Activated CD4-positive, alpha-beta memory T cell treated with anti-CD3 and anti-CD28 coated beads for 36 hours (primary cell): ENCODE measurements at places on chromosomes 2 and 18. TPM values are rescaled to one million over a fixed set of nuclear protein-coding genes. Genes with fewer than 3 reads are reported as not detected.

The ATP6V1B1 gene
- not detected for total RNA-seq

The CTDP1 gene
- total RNA-seq = 36.0 TPM

The AGXT gene
- not detected for total RNA-seq

The BMP10 gene
- total RNA-seq = not detected

The SLC9A4 gene
- 0.10 TPM for total RNA-seq

The SERPINB2 gene
- not detected for total RNA-seq

The SP5 gene
- not detected for total RNA-seq

The CKAP2L gene
- total RNA-seq = 46.1 TPM

The COQ10B gene
- total RNA-seq = 21.5 TPM

- H3K4me1 ChIP-seq = no peaks in the 10 kb centered on the region
- no peaks in the 10 kb centered on the region for H3K27me3 ChIP-seq
- DNase-seq = no peak
- no peak overlapping the region for H3K27ac ChIP-seq
Measured at GRCh38 chr2:16396986-16397385, 268.6 kb downstream of the CYRIA start.

DNA sequence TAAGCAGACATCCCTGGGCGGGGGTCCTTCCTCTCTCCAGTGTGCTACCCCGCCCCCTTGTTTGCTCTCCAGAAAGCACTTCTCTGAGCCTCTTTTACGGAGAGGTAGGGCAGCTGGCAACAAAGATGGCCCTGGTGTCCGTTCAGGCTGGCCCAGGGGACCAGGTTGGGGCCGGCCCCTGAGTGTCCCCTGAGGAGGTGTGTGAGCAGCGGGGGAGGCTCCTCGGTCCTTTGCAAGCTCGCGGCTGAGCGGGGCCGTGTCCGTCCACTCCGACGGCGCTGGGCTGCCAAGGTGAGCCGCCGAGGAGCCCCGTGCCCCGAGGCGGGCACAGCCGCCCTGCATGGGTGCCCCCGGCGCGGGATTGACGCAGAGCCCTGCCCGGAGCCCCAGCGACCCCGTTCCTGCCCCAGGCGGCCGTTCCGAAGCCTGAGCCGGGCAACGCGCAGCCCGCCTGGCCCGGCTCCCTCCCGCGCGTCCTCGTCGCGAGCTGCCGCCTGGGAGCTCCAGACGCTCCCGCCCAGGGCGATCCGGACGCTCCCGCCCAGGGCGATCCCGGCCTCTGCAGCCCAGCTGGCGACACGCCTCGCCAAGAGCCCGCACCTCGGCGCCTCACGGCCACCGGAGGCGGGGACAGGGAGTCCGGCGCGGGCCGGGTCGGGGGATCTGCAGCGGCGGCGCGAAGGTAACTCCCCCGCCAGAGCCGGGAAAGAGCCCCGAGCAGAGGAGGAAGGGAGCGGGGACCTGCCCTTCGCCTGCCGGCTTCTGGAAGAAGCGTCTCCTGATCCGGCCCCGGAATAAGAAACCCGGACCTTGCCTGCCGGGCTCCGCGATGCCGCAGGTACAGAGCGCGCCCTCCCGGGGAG lies at the start of gene PROKR1:
TSS of gene PROKR1 (plus strand) at position 569 of the 863 bp plus-strand sequence. CDS start 2,243 bp downstream, outside the sequence.
- no peak within 1 kb of the TSS for H3K27ac ChIP-seq
- no peaks in the 10 kb centered on the region for H3K36me3 ChIP-seq
- peak within 1 kb of the TSS; percentile 16 for H3K4me3 ChIP-seq
- peaks cover 7% of the 10 kb centered on the region for H3K4me1 ChIP-seq
- peak; percentile 26 for DNase-seq

DNA sequence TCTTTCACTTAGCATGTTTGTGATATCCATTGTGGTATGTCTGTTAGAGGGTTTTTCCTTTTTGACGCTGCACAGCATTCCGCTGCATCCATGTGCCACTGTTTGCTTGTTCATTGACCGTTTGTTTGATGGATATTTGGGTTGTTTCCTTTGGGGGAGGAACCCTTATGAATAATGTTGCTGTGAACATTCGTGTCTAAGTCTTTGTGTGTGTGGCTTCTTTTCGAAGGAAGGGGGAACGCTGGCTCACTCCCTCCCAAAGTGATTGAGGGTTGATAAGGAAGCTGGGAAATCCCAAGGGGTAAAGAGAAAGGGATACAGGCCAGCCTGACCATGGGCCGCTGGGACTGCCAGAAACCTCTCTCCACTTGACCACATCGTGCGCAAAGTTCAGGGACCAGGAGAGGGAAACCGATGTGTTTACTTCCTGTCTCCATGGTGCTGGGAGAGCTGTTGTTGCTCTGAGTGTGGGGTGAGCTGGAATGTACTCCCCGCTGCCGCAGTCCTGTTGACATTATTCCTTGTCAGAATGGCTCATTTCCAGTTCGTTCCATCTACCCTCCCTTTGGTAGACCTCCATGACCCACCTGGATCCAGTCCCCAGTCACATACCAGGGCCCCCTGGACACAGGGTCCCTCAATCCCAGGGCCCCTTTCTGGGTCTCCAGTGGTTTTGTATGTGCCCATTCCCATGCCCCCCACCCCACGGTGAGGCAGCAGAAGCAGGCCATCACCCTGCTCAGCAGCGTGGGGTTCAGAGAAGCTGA lies 39.6 kb downstream of the HS1BP3 start:
- DNase-seq = no peak
- H3K27me3 ChIP-seq = no peaks in the 10 kb centered on the region
- no peaks in the 10 kb centered on the region for H3K4me1 ChIP-seq
- H3K36me3 ChIP-seq = peaks cover 9% of the 10 kb centered on the region
- no peak overlapping the region for H3K4me3 ChIP-seq
- H3K27ac ChIP-seq = no peak overlapping the region

DNA sequence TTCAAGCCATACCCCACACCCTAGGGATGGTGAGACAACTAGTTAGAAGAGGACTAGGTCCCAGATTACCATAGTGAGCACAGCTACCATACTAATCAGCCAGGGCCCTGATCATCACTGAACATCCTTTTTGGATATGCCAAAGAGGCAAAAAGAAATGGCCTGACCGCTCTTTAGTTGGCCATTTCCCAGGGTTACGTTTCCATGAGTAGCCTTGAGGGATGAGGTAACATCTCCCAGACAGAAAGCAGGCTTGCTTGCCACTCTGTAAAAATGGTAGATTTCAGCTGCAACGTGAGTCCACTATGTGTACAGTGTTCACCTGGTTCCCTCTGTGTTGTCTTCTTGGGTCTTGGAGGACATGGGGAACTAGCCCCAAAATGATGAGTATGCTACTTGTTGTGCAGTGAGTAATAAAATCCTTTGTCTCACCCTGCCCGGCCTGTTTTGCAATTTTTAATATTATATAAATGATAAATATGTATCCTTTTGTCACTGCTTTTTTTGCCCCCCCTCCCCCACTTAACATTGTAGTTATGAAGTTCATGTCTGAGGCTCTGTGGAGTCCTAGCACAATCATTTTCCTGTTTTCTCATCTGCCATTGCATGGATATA lies 8.9 kb upstream of the GALM start:
- peaks cover 5% of the 10 kb centered on the region for H3K36me3 ChIP-seq
- DNase-seq = no peak
- H3K4me1 ChIP-seq = peaks cover 58% of the 10 kb centered on the region

- H3K27me3 ChIP-seq = no peaks in the 10 kb centered on the region
- no peak overlapping the region for H3K27ac ChIP-seq
- DNase-seq = no peak
- H3K4me1 ChIP-seq = no peaks in the 10 kb centered on the region
- H3K36me3 ChIP-seq = no peaks in the 10 kb centered on the region
Measured at GRCh38 chr2:40658941-40659340, 207.1 kb upstream of the SLC8A1 start.

GRCh38 chr2:43852196-43852730 lies 13.5 kb downstream of the ABCG8 start:
- no peak overlapping the region for H3K27ac ChIP-seq
- H3K4me1 ChIP-seq = no peaks in the 10 kb centered on the region
- H3K36me3 ChIP-seq = no peaks in the 10 kb centered on the region
- H3K27me3 ChIP-seq = peaks cover 17% of the 10 kb centered on the region

GRCh38 chr2:38170733-38171132 lies 94.8 kb upstream of the CYP1B1 start:
- H3K27me3 ChIP-seq = peaks cover 16% of the 10 kb centered on the region
- H3K4me3 ChIP-seq = no peak overlapping the region

- no peak overlapping the region for H3K4me3 ChIP-seq
- H3K4me1 ChIP-seq = no peaks in the 10 kb centered on the region
- peak; percentile 3 for DNase-seq
Measured at GRCh38 chr2:71612581-71613402, 159.4 kb downstream of the DYSF start.

- H3K27ac ChIP-seq = no peak overlapping the region
- H3K4me3 ChIP-seq = no peak overlapping the region
- H3K4me1 ChIP-seq = peaks cover 3% of the 10 kb centered on the region
- no peaks in the 10 kb centered on the region for H3K27me3 ChIP-seq
Measured at GRCh38 chr2:43453179-43454170, 142.4 kb downstream of the THADA start.

- H3K36me3 ChIP-seq = no peaks in the 10 kb centered on the region
- no peak overlapping the region for H3K4me3 ChIP-seq
- no peak overlapping the region for H3K27ac ChIP-seq
- DNase-seq = no peak
Measured at GRCh38 chr2:31810200-31810917, 200.4 kb downstream of the MEMO1 start.

GRCh38 chr2:25545899-25546298 lies 127.5 kb downstream of the DTNB start:
- H3K4me1 ChIP-seq = no peaks in the 10 kb centered on the region
- H3K36me3 ChIP-seq = no peaks in the 10 kb centered on the region
- H3K27me3 ChIP-seq = no peaks in the 10 kb centered on the region
- H3K27ac ChIP-seq = no peak overlapping the region

GRCh38 chr2:172116107-172116506 lies 13.4 kb upstream of the DLX2 start:
- H3K4me1 ChIP-seq = no peaks in the 10 kb centered on the region
- no peak for DNase-seq
- peaks cover 18% of the 10 kb centered on the region for H3K27me3 ChIP-seq
- no peak overlapping the region for H3K27ac ChIP-seq
- no peak overlapping the region for H3K4me3 ChIP-seq
- no peaks in the 10 kb centered on the region for H3K36me3 ChIP-seq

DNA sequence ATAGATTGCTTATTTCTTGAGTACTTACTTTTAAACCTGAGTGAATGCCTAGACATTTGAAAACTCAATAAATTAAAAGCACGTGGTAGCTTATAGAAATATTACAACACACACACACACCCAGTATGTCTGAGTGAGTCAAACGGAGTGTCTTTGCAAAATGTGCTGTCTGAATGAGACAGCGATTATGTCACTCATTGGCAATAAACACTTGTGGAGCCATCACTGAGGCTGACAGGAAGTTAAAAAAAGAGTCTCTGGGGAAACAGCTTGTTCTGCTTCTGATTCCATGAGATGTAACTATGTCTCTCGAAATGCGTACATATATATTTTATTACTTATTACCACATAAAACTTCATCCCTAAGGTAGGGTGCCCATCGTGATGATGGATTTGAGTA lies 22.3 kb upstream of the VPS4B start:
- no peak for DNase-seq
- no peaks in the 10 kb centered on the region for H3K4me1 ChIP-seq
- no peaks in the 10 kb centered on the region for H3K27me3 ChIP-seq

DNA sequence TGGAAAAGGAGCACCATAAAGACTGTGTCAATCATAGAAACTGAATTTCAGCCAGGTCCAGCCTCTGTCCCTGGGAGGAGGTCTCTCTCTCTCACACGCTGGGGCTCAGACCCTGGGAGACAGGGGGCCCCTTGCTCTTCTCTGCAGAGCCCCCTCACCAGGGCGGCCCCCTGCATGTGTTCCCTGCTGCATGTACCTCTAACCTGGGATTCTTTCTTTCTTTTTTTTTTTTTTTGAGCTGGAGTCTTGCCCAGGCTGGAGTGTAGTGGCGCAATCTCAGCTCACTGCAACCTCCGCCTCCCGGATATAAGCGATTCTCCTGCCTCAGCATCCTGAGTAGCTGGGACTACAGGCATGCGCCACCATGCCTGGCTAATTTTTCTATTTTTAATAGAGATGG lies 46.5 kb downstream of the TPO start:
- H3K36me3 ChIP-seq = no peaks in the 10 kb centered on the region
- H3K4me3 ChIP-seq = no peak overlapping the region
- H3K27me3 ChIP-seq = no peaks in the 10 kb centered on the region
- no peak overlapping the region for H3K27ac ChIP-seq
- no peaks in the 10 kb centered on the region for H3K4me1 ChIP-seq

GRCh38 chr2:241592126-241592845 lies 33.7 kb downstream of the BOK start:
- DNase-seq = no peak
- H3K4me1 ChIP-seq = no peaks in the 10 kb centered on the region
- peaks cover 11% of the 10 kb centered on the region for H3K36me3 ChIP-seq

GRCh38 chr18:31098878-31099277 lies 3.3 kb downstream of the DSC2 start:
- H3K4me3 ChIP-seq = no peak overlapping the region
- peaks cover 19% of the 10 kb centered on the region for H3K27me3 ChIP-seq
- DNase-seq = no peak
- no peaks in the 10 kb centered on the region for H3K4me1 ChIP-seq
- H3K27ac ChIP-seq = no peak overlapping the region

- H3K36me3 ChIP-seq = peaks cover 3% of the 10 kb centered on the region
- no peak for DNase-seq
- peak overlapping the region; percentile 89 for H3K27ac ChIP-seq
- H3K4me1 ChIP-seq = peaks cover 56% of the 10 kb centered on the region
- peak overlapping the region; percentile 14 for H3K4me3 ChIP-seq
Measured at GRCh38 chr2:234308073-234308812, 188.6 kb downstream of the ARL4C start.

DNA sequence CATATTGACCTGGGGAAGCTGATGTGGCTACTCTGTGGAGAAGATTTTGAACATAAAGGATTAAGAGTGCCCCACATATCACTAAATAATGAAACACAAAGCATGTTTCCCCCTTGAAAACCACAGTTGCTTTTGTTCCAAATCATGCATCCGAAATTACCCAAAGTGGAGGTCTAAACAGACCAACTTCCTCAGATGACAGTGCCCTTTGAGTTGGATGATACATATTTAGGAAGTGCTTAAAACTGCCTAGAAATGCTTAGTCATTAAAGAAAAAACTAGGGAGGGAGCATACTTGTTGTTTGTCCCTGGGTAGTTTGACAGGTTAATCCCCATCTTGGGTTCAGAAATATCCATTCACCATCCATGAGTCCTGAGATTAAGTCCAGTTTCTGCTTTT lies 1070.3 kb downstream of the SUCLG1 start:
- no peak overlapping the region for H3K27ac ChIP-seq
- H3K27me3 ChIP-seq = no peaks in the 10 kb centered on the region
- H3K4me3 ChIP-seq = no peak overlapping the region

- H3K27me3 ChIP-seq = peaks cover 3% of the 10 kb centered on the region
- DNase-seq = no peak
- no peak overlapping the region for H3K27ac ChIP-seq
Measured at GRCh38 chr2:204611017-204611631, 65.8 kb downstream of the PARD3B start.

DNA sequence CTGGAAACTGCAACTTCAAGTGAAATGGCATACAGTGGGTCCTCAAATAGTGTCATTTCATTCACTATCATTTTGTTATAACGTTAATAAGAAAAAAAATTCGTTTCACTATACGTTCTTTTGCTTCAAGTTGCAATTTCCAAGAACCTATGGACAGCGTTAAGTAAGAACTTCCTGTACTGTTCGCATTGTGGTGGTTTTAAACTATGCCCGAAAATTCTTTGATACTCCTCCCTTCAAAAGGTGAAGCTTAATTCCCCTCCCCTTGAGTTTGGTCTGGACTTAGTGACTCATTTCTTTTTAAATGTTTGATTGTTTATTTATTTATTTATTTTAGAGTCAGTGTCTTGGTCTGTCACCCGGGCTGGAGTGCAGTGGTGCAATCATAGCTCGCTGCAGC lies 20.7 kb downstream of the GNLY start:
- no peak overlapping the region for H3K27ac ChIP-seq
- H3K27me3 ChIP-seq = no peaks in the 10 kb centered on the region
- H3K36me3 ChIP-seq = no peaks in the 10 kb centered on the region
- no peaks in the 10 kb centered on the region for H3K4me1 ChIP-seq
- DNase-seq = no peak

- H3K4me3 ChIP-seq = no peak overlapping the region
- H3K4me1 ChIP-seq = no peaks in the 10 kb centered on the region
- H3K36me3 ChIP-seq = no peaks in the 10 kb centered on the region
- H3K27ac ChIP-seq = no peak overlapping the region
Measured at GRCh38 chr2:69253611-69254301, 133.3 kb downstream of the GFPT1 start.
